Brain (organoid and tissue), 16 donors: ENCODE measurements at places on chromosomes 5 and 9. TPM values are rescaled to one million over a fixed set of nuclear protein-coding genes. Genes with fewer than 3 reads are reported as not detected.

LIFR gene
- polyA plus RNA-seq: 7.6 TPM

BDP1 gene
- 1.9 TPM for polyA plus RNA-seq

LCN9 gene
- not detected for polyA plus RNA-seq

NDUFA8 gene
- 207 TPM for polyA plus RNA-seq

ADAMTS19 gene
- polyA plus RNA-seq: not detected

SLC27A6 gene
- polyA plus RNA-seq: 0.68 TPM

ANKRD34B gene
- polyA plus RNA-seq: 0.20 TPM

- peak; percentile 76 for DNase-seq
Measured at GRCh38 chr9:100427366-100428263, 672 bp downstream of the MSANTD3 start.

GRCh38 chr9:1962122-1962521 is 53.0 kb upstream of the SMARCA2 start:
- DNase-seq: no peak

DNA sequence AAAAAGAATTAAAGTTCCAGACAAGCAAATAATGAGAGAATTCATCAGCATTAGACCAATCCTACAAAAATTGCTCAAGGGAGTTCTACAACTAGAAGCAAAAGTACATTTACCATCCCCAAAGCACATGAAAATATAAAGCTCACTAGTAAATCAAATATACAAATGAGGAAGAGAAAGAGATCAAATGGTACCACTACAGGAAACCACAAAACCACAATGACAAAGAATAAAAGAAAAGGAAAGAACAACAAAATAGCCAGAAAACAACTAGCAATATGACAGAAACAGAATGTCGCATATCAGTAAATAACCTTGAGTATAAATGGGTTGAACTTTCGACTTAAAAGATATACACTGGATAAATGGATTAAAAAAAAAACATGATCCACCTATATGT is 739.0 kb downstream of the DTWD2 start:
- no peak for DNase-seq

- DNase-seq: peak; percentile 84
Measured at GRCh38 chr9:87515006-87515405, 17.3 kb downstream of the DAPK1 start.

GRCh38 chr9:121434969-121435368 is 64.7 kb downstream of the GGTA1 start:
- DNase-seq: no peak

GRCh38 chr9:1938675-1939170 is 76.4 kb upstream of the SMARCA2 start:
- DNase-seq: no peak

- no peak for DNase-seq
Measured at GRCh38 chr9:84718476-84718875, 48.9 kb downstream of the NTRK2 start.

- no peak for DNase-seq
Measured at GRCh38 chr5:169222934-169223594, 77.9 kb downstream of the SLIT3 start.

- no peak for DNase-seq
Measured at GRCh38 chr5:55509796-55510522, 24.8 kb downstream of the PLPP1 start.

DNA sequence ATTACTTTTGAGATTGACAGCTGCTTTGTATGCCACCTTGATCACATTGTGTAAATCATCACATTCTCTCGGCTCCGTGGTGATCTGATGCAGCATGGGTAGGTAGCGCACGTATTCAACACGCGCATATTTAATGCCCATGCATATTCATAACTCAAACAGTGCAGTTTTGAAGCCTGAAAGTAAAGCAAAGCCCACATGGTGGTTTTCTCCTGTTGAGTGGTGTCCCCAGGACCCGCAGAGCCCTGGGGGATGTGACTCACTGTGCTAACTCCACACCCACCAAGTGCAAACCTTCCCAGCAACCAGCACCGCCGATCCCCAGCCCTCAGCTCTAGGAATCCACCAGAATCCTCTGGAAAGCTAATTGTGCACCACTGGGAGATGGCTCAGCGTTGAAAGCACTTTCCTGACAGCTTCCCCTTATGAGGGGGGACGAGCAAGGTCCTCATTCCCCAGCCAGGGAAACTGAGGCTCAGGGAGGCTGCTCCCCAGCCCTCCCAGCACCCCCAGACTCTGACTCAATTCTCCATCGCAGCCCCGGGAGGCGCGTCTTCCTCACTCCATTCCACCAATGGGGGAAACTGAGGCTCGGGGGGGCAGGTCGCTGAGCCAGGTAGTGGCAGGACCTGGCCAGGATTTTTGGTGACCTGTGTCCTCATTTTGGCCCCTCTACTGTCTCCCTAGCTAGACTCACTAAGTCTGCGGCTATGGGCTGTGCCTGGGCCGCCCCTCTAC is 46.4 kb downstream of the SARDH start:
- no peak for DNase-seq

DNA sequence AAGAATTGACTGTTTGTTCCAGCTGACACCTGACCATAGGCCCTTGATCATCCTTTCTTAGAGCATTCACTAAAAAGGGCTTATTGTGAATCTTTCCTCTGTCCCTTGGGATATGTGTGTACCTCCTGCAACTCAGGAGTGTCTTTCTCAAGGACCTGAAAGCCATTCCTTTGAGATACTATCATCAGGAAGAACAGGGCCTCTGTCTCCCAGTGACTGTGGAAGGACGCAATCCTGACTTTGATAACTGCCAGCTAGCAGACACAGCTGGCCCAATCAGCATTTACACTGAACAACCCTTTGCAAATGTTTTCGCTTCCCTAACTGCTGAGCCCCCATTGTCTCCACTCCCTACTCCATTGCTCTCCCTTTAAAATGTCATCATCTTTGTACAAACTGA is 144.4 kb downstream of the RMI1 start:
- no peak for DNase-seq

DNA sequence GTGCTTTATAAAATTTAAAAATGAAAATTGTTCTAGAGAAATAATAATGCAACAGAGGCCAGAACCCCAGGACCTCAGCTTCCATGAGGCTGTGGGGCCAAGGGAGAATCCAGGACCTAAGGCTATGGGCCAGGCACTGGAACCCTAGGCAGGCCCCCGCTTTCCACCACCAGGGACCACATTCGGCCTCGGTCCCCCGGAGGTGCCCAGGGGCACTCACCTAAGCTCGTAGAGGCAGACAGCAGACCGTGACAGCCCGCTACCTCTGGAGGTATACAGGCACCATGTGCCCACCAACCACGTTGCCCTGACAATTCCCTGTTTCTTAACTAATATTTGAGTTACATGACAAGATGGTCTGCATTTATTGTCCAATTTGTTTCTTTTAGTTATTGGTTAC is 49.5 kb upstream of the MROH2B start:
- DNase-seq: no peak

DNA sequence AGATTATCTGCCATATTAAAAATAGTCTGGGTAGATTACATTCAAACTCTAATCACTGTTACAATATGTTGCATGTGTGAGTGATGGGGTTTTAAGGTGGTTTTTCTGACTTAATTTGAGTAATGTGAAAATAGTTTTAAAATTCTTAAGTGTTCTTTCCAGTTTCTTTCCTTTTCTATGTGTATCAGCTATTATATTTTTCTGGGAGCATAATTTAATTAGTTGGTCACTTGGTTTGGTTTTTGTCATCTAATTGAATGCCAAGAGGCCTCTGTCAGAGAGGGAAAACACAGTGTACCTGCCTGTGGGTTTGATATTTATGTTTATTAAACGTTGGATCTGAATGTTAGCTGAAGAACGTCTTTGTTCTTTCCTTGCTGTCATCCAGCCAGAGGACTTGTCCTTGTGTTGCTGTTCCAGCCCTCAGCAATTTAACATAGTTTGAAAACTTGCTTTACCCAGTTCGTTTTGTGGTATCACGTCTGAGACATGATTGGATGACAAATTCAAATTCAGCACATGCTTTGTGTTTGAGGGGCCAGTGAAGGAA is 19.5 kb downstream of the OTULIN start:
- DNase-seq: no peak

GRCh38 chr5:141330299-141331080 is at the start of gene PCDHGA1:
TSS of gene PCDHGA1 (plus strand) at chr5:141330514.
- no peak for DNase-seq

- peak; percentile 34 for DNase-seq
Measured at GRCh38 chr5:138243794-138244193, 30.6 kb downstream of the GFRA3 start.

GRCh38 chr5:154159343-154159742 is 31.2 kb upstream of the GALNT10 start:
- no peak for DNase-seq

DNA sequence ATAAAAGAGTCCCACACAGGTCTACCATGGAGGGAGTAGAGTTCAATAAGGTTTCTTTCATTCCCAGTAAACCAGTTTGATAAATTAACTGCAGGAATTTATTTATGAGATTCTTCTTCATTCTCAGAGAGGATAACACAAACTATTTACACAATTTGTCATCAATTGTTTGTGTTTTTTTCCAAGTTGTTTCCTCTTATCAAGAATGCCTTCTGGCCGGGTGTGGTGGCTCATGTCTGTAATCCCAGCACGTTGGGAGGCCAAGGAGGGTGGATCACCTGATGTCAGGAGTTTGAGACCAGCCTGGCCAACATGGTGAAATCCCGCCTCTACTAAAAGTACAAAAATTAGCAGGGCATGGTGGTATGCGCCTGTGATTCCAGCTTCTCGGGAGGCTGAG is 216.7 kb downstream of the MLLT3 start:
- no peak for DNase-seq

GRCh38 chr9:124812441-124812876 is 35.5 kb downstream of the OLFML2A start:
- DNase-seq: no peak

DNA sequence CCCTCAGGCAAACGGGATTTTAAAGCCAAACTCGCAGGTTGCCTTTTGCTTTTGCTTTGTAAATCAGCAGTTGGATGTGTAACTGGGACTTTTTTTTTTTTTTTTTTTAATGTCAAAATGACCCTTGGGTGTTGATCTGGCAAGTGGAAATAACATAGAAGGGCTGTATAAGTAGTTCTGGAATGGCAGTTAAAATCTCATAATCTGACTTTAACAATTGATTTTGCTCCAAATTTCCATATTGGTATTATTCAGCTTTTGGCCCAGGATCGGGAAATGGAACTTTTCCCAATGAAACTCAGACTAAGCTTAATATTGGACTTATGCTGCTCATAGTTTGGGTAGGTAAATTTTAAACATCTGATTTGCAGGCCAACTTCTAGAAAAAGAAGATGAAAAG is 346.8 kb upstream of the NUDT12 start:
- no peak for DNase-seq

GRCh38 chr5:181069767-181070491 is 29.9 kb downstream of the BTNL9 start:
- DNase-seq: no peak

DNA sequence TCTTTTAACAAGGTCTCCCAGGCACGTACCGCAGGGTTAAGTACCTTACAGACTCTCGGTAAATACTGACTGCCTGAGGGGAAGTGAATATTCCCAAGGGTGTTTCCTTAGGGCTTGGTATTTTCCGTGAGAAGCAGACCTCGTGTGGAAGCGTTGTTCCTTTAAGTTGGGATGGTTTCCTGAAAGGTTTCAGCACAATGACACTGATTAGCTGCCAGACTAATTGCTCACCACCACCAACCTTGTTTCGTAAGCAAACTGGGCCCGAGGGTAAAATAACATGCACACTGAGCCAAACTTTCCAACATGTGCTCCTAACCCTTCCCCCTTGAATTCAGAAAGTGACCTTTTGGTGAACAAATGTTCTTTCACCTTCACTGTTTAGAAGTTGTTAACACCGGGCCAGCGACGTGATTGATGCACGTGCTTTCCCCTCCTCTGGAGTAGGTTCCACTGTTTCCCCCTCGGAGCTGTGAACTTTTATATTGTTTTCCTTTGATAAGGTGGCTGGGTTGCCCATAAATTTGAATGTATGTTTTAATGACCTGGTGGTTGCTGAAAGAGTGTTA is 128.1 kb upstream of the RPS23 start:
- peak; percentile 48 for DNase-seq
